ENCODE measurements at places on chromosomes 16 and 17.
A peak's percentile ranks its signal among the peaks of the same experiment; 100 is the strongest.

- DNase-seq, result no peak
Observed at GRCh38 chr16:90061437-90061836, 15.7 kb downstream of the PRDM7 start.

- DNase-seq, result no peak
Observed at GRCh38 chr17:44251062-44251461, 16.9 kb downstream of the SLC4A1 start.

GRCh38 chr17:43467981-43468581 lies 15.7 kb upstream of the DHX8 start:
- DNase-seq, result peak; percentile 96

DNA sequence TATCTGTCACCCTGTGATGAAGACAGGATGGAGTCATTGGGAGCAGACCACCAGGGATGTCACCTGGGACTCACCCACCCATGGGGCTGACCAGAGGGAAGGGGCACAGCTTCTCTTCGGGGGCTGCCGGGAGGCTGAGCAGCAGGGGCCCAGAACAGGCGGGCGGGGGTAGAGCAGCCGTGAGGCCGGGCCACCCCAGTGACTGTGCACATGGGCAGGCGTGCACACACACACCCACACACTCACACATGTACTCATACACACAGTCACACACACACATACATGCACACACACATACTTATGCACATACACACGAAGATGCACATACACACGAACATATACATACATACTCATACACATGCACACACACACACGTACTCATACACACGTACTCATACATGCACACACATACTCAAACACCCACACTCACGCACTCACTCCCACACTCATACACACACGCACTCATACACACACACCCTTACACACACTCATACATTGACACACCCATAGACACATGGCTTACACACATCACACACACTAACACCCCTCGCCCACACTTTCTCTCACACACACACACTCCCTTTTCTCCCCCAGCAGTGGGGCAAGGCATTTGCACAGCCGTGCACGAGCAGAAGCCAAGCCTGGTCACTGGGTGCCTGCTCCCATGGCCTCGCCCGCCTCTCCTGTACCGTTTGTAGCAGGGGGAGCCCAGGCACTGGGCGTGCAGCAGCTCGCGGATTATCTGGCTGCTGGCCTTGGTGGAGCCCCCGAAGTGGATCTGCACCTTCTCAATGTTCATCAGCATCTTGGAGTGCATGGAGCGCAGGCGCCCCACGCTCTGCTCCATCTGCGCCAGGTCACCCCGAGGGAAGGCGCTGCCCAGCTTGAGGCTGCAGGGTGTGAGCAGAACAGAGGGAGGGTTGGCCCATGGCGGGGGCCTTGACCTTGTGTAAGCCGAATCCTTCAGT lies 12.4 kb downstream of the UBALD2 start:
- DNase-seq, result no peak

GRCh38 chr16:63982110-63982509 lies 1139.8 kb downstream of the CDH11 start:
- no peak for DNase-seq

- DNase-seq, result peak; percentile 87
Observed at GRCh38 chr16:30956601-30957455, 726 bp upstream of the SETD1A start.

DNA sequence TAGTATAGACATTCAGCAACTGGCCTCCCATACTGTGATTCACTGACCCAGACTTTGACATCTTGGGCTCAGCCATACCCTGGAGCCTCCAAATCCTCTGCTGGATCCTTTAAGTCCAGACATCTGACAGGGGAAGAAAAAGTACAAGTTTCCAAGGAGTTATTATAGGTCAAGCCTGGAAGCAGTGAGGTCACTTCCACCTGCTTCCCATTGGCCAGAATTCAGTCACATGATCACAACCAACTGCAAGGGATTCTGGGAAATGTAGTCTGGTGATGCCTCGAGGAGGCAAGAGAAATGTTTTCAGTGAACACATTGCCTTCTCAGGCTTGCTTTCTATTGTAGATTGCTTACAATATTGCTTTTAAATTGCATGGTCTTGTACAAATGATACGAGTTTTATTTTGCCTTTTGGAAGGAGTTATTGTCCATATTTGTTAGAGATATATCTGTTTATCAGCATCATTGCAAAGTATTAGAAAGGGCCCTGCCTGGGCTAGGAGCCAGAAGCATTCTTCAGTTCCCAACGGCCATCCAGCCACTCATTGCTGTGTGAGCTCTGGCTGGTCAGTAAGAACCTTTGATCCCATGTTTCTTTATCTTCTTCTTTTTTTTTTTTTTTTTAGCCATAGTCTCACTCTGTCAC lies 696.9 kb downstream of the WWOX start:
- DNase-seq, result no peak

- no peak for DNase-seq
Observed at GRCh38 chr16:2996298-2996697, 16.1 kb upstream of the PKMYT1 start.

- DNase-seq, result peak; percentile 75
Observed at GRCh38 chr17:50266384-50267073, 7.7 kb upstream of the TMEM92 start.

DNA sequence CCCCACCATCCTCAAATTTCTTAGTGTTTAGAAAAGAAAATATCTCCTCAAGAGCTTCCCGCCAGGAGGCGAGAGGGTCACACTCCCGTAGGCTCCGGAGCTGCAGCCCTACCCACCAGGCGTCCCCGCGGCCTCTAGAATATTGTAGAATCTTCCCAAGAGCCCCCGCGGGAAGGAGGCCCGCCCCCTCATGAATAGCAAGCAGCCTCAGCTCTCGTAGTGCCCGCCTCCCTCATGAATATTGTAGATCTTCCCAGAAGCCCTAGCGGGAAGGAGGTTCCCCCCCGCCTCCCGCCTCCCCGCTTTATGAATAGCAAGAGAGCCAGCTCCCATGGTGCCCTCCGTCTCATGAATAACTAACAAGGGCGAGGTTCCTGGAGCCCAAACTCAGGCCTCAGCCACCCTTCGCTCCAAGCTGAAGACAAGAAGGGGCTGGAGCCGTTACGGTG lies at the start of gene FBXO47:
TSS of gene FBXO47 (minus strand) at position 114 of the 449 bp plus-strand sequence. CDS start 4,378 bp downstream, outside the sequence.
- DNase-seq, result no peak

DNA sequence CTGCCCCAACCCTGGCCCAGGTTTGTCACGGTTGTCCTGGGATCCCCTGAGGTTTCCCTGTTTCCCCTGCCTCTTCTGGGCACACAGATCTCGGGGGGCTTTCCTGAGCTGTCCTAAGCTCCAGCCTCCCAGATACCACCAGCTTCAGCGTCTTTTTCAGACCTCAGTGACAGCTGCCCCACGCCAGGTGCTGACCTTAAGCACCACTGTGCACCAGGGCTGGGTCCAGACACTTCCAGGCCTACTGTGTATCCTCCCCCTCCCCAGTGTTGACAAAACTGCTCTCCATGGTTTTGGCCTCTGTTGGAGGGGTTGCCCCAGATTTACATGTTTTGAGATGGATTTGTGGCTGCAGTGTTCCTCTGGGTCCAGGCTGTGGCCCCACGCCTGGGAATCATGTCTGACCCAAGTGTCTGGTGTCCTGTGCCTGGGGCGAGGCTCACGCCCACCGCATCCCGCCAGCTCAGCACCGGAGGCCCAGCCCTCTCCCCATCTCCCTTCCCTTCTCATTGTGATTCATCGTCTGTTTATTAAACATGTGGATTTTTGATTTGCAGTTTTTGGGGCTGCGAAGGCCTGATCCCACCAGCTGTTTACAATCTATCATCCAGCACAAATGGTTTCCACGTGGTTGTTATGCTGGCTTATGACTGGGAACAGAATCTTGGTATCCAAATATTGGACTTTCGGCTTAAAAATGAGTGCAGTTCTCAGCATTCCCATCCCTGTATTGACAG lies 82.1 kb downstream of the METRNL start:
- peak; percentile 20 for DNase-seq

DNA sequence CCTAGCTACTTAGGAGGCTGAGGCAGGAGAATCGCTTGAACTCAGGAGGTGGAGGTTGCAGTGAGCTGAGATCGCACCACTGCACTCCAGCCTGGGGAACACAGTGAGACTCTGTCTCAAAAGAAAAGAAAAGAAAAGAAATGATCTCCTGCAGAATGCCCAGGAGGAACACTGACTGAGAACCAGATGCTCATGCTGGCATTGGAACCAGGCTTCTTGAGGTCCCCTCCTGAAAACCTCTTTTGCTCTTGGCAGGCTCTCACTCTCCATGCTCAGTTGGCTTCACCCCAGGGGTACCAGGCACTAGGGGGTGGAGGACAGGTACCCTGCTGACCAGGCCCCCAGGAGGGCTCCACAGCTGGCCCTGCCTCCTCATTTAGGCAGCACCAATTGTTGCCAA lies 8.5 kb upstream of the TNFRSF17 start:
- DNase-seq, result no peak

- no peak for DNase-seq
Observed at GRCh38 chr16:70490261-70490660, 33.1 kb downstream of the COG4 start.

DNA sequence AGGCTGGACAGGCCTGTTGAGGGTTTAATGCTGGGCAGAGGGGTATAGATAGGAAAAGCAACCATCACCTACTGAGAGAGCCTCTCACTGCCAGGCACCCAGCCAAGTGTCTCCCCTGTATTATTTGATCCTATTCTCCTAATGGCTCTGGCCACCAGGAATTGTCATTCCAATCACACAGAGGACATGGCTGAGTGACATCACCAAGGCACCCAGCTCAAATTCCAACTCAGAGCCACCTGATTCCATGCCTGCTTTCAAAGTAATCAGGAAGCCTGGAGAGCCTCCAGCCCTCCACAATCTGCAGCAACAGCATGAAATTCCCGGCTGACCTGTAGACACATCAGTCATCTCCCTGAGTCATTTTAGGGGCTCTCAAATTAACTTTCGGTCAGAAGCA lies 368.9 kb upstream of the C16orf82 start:
- DNase-seq, result no peak

DNA sequence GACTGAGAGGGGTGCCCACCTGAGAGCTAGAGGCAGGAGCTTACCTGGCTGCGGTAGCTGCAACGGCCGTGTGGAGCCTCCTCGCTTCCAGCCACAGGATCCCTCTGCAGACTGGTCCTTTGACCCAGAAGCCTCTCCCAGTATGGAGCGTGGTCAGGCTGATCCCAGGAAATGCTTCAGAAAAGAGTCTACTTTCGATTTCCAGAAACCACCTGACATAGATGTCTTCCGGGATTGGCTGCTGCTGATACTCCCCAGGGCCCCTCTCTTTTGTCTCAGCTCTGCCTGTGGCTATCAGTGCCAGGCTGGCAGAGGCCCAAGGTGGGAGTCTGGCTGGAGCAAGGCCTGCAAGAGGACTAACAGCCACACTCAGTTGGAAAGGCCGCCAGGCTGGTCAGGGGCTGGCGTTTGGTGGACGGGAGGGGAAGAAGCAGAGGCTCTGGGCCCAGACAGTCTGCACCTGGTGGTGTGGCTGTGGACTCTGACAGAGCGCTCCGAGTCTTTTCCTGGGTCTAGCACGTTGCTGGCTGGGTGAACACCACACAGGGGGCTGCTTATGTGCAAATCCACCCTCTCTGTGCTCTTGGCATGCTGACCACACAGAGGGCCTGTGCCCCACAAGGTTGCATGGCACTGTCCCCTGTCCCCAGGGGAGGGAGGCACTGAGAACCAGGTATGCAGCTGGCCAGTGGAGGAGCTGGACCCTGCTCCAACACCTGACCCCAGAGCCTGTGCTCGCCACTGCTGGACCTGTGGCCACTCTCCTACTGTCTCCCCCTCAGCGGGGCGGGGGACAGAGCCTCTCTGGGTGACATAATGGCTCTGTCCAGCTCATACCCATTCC lies at the start of gene LGALS3BP:
TSS of gene LGALS3BP (minus strand) at position 144 of the 844 bp plus-strand sequence. CDS start 2,732 bp downstream, outside the sequence.
- peak; percentile 51 for DNase-seq

GRCh38 chr16:72921620-72922019 lies 126.3 kb downstream of the ZFHX3 start:
- no peak for DNase-seq

DNA sequence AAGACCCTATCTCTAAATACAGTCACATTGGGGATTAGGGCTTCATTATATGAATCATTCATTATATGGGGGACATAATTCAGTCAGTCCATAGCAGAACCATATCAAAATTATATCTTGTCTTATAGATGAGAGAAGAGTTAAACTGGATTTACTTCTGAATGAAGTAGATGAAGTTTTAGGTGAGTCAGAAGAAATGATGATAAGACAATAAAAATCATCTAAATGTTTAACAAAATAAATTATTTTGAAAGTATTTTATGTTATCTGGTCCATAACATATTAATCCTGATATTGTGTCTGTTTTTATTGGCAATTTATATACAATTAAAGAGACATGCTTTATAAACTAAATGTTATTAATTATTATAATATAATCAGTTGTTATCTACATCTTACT lies 76.9 kb upstream of the EFCAB3 start:
- DNase-seq, result no peak

GRCh38 chr16:84618581-84619460 lies 943 bp upstream of the COTL1 start:
- peak; percentile 98 for DNase-seq

GRCh38 chr17:17849147-17849820 lies 12.5 kb upstream of the SREBF1 start:
- peak; percentile 18 for DNase-seq

GRCh38 chr16:29790949-29791844 lies 646 bp downstream of the KIF22 start:
- no peak for DNase-seq

DNA sequence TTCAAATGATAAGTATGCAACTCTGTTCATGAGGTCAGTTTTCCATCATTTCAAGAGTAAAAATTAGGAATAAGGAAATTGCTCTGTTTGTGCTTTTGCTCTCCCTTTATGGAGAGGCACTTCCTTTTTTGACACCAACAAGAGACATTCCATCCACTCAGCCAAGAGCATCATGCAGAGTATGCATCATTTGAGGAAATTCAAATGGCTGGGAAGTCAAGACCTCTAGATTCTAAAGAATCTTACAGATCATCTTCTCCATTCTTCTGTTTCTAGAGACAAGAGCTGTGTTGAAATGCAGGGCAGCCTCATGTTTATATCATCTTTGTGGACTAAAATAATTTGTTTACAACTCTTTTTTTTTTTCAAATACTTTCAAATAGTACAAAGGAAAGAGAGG lies 669.4 kb downstream of the CDH11 start:
- no peak for DNase-seq

DNA sequence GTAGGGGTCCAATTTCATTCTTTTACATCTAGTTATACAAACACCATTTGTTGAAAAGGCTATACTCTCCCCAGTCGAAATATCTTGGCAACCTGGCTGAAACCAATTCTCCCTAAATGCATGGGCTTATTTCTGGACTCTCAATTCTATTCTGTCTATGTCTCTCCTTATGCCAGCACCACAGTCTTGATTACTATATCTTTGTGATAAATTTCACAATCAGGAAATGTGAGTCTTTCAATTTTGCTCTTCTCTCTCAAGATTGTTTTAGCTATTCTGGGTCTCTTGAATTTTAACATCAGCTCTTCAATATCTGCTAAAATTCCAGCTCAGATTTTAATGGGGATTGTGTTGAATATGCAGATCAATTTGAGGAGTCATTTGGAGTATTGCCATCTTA lies 5.9 kb upstream of the TRIM25 start:
- DNase-seq, result no peak

DNA sequence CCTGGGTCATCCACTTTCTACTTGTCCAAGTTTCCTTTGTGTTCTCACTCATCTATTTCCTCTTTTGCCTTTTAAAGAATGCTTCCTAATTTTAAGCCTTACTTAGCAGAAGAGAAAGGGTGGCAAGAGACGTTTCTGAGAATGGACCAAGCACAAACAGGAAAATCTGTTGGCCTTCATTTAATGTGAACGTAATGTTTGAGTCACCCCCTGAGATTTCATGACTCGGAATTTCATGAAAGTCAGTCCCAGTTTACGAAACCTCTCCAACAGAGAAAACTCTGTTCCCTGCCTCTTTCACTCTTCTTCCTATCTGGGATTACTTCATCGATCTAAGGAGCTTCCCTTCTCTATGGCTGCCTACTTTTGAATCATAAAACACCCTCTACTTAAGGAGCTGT lies at the start of gene CD300E:
TSS of gene CD300E (minus strand) at position 46 of the 401 bp plus-strand sequence. CDS start 117 bp downstream, outside the sequence.
- DNase-seq, result no peak
